ENCODE measurements at places on chromosomes 7 and 10.

- DNase-seq: no peak
Observed at GRCh38 chr10:59625721-59626522, 83.7 kb downstream of the SLC16A9 start.

GRCh38 chr7:131067220-131067619 is 260.5 kb upstream of the MKLN1 start:
- no peak for DNase-seq

DNA sequence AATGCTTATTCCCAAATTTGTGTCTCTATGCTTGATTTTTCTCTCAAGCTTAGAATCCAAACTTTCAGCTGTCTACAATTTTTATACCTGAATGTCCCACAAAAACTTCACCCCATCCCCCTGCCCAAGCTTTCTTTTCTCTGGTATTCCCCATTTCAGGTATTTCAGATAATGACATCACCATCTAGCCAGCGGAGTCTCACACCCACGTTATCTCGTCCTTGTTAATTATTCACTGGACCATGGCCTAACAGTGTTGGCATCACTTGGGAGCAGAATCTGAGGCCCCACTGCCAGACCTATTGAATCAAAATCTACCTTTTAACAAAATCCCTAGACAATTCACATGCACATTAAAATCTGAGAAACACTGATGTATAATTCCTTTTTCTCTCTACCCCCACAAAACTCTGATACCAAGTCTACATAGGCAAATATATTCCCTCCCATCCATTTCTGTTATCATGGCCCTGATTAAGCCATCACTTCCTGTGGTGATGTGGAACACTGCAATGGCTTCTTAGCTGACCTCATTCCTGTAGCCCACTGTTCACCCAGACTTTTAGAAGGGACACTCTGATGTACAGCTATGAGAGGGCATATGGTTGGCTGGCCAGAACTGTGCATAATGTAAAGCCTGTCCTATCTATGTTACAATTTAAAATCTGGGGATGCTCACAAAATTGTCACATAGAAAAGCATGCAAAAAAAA is 31.4 kb downstream of the ZNF438 start:
- no peak for DNase-seq

- DNase-seq: no peak
Observed at GRCh38 chr7:99693427-99694200, 13.8 kb upstream of the CYP3A5 start.

All from activated CD4-positive, CD25-positive, alpha-beta regulatory T cell (primary cell).